Activated T-helper 1 cell treated with anti-CD3 and anti-CD28 coated beads, Interleukin-2, amount 50 U/mL, for 16 hours (primary cell): ENCODE measurements at places on chromosomes 5 and 9.

DNA sequence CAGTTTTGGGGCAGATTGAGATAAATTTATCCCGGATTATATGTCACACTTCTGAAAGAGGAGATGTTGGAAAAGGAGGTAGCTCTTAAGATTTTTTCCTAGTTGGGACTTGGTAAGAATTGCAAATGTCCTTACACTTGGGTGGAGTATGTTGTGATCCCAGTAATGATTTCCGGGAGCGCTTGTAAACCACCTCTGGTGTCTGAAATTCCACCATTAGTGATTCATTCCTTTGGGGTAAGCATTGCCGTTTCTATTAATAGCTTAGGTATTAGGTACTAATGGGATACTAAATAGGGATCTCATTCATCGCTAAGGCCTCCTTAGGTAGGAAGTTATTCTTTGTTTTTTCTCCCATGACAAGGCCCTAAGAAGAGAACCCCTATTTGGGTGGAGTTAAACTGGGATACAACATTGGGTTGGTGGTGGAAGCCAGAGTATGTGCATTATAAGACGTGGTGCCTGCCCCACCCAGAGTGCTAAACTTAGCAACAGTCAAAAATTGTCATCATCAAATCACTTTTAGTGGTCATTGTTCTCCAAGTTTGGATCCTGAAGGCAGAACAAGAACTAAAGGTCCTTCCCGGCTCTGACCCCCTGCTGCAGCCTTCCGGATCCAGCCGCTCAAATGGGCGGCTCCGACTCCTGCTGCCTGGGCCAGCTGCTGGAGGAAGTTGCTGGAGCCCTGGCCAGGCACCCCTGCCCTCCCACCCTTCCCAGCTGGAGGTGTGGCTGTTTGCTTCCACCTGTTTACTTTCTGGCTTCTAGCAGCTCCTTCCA is 31.7 kb upstream of the DAB2IP start:
- DNase-seq, result no peak

- DNase-seq, result no peak
These were observed 1.6 kb downstream of the PDGFRB start for GRCh38 chr5:150153957-150154617.

DNA sequence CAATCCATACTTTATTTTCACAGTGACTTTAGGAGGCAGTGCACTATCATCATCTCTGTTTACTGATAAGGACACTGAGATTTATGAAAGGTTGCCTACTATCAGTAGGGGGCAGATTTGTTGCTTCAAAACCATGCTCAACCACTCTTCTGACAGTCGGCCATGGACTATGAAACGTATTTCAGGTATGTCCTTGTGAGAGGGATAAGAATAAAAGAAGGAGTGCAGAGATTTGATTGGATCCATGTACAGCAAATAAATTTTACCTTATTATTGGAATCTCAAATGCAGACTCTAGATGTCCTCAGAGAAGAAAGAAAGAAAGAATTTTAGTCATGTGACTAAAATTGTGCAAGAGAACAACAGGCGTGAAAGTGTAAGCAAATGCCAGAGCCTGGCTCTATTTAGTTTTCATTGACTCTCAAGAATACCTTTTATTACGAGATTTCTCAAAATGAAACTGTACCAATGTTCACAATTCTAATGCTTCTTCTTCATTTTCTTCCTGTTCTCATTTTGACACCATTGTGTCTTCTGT is 296.6 kb upstream of the RASA1 start:
- DNase-seq, result no peak

- DNase-seq, result no peak
These were observed 409.3 kb downstream of the AGTPBP1 start for GRCh38 chr9:85332487-85332886.

DNA sequence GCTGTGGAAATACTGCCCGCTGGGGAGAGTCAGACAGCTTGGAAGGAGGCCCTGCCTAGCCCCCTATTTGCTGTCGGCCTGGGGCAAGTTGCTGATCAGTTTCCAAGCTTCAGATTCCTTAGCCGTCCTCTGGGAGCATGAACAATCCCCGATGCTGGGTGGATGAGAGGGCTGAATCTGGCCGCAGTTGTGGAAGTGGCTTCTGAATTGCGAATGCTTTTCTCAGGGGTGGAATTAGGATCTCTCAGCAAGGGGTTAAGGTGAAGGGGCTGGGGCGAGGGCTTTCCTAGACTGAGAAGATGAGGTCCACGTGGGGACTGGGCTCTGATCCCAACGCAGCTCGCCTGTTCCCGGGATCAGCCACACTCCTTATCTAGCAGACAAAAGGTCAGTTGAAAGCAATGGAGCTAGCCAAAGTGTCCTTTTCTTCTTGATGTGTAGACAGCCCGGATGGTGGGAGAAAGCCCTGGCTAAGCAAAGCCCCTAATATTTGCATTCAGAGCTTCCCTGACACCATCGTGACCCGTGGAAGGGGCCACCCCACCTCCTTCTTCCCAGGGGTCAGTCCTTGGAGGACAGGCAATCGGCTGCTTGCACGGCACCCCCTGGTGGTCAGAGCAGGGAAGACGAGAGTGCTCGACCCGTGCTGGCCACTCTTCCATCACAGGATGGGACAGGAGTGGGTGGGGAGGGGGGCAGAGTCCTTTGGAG is 54.9 kb downstream of the COL15A1 start:
- peak; percentile 21 for DNase-seq

DNA sequence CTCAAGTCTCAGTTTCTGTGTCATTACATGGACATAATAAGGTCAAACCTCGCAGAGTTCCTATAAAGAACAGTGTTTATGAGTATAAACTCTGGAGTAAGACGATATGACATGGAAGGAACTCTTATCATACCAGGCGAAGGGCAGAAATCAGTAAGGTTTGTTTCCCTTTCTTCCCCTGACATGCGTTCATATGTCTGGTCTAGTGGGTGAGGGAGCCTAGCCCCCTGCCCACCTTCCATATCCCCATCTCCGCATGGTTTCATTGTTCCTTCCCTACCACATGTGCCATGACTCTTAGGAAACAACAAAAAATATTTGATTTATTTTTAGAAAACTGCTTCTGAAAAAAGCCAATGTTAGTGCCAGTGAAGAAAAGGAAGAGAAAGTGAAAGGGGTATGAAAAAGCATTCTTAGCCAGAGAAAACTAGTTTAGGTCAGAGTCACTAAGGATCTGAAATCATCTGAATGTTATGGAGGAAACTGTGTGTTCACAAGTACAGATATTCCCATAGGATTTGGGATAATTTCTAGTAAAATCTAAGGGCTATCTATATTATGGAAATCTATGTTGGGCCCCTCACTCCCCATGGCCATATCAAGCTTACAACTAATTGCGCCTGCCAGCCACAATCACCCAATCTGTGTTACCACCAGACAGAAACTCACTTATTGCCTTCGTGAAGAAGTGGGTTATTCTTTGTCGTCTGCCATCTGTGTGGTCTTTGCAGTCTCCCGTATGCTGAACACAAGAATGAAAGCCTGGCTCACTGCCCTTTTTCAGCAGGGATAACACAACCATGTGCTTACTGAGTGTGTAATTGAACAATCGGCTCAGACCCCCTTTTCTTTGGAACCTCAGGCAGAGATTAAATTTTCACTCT is 19.9 kb upstream of the HMHB1 start:
- no peak for DNase-seq

DNA sequence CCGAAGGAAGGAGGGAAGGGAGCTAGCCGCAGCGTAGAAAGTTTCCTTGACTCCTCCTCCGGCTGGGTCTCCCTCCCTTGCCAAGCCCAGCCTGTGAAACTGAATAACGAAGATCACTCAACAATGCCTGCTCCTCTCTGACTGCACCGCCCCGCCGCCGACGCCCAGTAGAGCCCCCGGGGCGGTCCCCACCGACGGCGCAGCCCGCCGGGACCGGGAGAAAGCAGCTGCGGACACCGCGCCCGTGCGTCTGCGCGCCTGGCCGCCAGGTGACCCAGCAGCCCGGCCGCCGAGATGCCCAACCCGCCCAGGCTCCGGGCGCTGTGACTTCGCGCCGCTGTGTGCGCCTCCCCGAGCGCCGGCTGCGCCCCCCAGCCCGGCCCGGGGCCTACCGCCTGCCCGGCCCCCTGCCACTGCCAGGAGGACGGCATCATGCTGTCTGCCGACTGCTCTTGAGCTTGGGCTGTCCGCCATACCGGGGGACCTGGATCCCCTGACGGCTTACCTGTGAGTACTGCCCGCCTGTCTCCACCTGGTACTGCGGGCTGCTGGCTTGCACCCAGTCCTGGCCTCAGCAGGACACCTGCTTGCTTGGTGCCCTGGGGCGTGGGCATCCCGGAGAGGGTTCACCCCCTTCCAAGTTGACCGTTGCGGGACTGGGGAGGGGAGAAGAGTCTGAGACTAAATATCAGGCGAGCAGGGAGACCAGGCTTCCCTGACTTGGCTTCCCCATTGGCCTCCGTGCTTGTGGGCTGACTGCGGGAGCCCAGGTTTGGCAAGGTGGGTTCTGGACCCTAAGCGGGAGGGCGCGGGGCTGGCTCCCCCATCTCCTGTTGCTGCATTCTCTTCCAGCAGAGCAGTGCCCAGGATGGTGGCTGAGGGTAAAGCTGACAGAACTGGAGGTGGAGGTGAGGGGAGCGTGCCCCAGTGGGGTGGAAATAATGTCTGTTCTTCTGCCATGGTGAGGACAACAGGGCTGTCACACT is 26.2 kb upstream of the SPTLC1 start:
- no peak for DNase-seq

GRCh38 chr9:91248707-91249106 is 113.0 kb downstream of the AUH start:
- DNase-seq, result no peak

GRCh38 chr5:95331358-95331757 is 46.5 kb upstream of the MCTP1 start:
- DNase-seq, result no peak

DNA sequence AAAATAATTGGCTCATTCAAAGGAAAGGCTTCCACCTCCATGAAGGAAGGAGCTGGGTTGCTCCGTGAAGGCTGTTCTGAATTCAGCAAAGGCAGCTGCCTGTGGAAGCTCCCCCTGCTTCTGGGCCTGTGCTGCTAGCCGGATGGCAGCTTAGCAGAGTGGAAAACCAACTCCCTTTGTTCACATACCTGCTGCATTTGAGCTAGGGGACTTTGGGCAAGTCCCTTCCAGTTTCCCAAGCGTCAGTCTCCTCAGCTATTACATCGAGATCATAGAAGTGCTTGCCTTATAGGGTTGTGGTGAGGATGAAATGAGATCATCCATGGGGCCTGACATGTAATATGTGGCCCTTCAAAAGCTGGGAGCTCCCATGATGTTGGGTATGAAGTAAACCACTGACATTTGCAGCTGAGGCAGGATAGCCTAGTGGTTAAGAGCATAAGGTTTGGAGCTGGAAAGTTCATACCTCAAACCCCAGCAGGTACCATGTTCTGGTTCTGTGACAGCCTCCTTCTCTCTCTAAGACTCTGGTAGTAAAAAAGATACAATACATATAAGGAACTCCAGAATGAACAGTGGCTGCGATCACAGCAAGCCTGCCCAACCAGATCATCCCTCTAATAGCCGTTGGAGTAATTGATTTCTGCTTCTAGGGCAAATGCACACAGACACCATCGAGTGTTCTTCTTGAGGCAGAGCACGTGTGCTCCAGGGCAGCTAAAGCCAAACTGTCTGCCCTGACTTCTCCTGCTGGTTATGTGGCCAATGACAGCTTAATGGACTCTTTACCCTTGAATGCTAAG is 11.0 kb upstream of the DENND1A start:
- DNase-seq, result no peak

- no peak for DNase-seq
These were observed 82.0 kb downstream of the ZNF622 start for GRCh38 chr5:16383544-16384052.

- DNase-seq, result no peak
These were observed 75.5 kb downstream of the NLN start for GRCh38 chr5:65797481-65797880.

DNA sequence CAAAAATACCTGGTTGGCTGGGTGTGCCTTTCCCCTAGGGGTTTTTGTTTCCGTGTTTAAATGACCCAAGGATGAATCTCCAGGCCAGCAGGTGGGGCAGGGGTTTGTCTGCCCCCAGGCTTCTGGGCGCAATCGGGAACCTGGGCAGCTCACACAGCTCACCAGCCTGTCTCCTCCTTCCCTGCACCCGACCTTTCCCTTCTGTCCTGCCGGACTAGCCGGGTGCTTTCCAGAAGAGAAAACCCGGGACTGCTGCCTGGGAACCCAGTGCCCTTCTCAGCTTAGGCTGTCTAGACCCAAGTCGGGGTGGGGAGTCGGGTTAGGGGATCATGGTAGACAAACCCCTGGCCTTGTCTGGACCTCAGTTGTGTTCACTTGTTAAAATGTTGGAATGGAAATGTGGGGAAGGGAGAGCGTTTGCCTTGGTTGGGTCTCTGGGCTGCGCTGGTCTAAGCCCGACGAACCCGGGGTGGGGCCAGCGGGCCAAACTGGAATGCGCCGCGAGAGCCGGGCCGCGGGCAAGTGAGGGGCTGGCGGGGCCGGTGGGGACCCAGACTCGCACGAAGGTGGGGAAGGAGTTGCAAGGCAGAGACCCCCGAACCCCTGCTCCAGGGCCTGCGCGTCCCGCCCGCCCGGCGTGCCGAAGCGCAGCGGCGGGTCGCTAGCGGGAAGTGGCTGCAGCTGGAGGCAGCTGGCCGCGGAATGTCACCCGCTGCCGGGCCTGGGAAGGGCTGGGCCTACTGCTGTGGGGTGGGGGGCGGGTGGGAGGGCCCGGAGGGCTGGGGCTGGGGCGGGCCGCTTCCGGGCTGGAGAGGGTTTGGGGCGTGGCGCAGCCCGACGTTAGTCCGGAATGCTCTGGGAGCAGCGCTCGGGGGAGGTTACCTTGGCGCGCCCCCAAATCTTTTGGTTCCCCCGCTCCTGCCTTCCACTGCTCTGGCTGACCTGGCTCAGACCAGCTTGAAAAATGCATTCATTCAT is 84.6 kb downstream of the DAB2IP start:
- no peak for DNase-seq

- DNase-seq, result no peak
These were observed 6.2 kb upstream of the CKS2 start for GRCh38 chr9:89304834-89305188.

DNA sequence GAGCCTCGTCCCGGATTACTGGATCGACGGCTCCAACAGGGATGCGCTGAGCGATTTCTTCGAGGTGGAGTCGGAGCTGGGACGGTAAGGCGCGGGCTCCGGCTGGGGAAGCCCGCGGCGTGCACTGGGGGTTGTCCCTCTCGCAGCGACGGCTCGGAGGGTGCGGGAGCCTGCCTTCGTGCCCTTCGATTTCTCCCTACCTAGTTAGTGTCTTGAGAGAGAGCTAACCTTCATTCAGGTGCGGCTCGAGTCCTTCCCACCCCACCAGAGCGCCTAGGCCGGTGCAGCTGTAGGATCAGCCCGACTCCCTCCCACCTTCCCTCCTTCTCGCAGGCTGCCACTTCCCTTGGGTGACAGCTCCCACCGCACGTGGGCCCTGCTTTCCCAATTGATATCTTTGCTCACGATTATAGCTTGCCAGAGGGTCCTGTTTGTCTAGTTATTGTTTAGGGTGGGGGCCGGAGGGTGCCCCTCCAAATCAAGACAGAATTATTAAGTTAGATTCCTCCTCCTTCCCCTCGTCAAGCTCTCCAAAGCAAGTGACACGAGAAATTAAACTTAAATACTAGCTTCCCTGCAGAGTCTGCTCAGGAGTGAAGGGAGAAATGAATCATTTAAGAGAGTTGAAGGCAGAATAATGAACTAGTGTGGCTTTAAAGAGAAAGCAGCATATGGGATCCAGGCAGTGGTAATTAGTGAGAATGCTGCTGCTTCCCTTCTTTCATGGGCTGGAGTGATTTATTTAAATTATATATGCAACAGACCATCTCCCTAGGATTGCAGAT is 569 bp downstream of the CAMK4 start:
- DNase-seq, result no peak

- DNase-seq, result no peak
These were observed 228.2 kb downstream of the TLE1 start for GRCh38 chr9:81461196-81461595.
